ENCODE measurements at places on chromosomes 12 and 14. TPM values are rescaled to one million over a fixed set of nuclear protein-coding genes. Genes with fewer than 3 reads are reported as not detected.

DNA sequence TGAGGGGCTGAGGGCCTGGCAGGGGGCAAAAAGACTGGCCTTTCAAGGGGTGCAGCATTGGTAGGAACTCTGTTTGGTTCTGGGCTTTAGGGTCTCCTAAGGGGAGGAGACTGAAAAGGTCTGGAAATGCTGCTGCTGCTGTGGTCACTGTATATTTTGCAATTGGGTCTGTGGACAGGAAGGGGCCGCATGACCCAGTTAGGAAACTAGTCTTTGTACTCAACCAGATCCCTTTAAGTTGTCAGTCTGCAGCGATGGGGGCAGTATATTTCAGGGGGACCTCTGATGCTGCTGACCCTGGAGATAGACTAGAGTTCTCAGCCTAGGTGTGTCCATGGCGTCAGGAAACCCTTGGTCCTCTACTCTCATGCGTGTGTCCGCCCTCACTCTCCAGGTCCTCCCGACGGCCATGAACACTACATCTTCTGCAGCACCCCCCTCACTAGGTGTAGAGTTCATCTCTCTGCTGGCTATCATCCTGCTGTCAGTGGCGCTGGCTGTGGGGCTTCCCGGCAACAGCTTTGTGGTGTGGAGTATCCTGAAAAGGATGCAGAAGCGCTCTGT, 4.0 kb downstream of the LTB4R start:
- no peak for DNase-seq

- no peak for DNase-seq
Measured at GRCh38 chr12:121034616-121035305, 4.3 kb downstream of the OASL start.

DNA sequence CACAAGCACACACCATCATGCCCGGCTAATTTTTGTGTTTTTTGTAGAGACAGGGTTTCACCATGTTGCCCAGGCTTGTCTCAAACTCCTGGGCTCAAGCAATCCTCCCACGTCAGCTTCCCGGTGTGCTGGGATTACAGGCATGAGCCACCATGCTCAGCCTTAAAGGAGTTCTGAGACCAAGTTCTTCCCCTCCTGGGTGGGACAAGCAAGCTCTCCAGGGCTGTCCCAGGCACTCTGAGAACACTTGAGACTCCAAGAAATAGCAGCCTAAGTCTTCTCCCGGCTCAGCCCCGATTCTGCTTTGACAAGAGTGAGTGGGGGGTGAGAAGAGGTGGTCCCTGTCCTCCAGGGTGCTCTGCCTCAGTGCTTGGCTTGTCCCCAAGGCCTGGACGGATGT, 86.4 kb downstream of the STAB2 start:
- no peak for DNase-seq

GRCh38 chr12:132593521-132593920, 16.9 kb downstream of the LRCOL1 start:
- DNase-seq = no peak

DNA sequence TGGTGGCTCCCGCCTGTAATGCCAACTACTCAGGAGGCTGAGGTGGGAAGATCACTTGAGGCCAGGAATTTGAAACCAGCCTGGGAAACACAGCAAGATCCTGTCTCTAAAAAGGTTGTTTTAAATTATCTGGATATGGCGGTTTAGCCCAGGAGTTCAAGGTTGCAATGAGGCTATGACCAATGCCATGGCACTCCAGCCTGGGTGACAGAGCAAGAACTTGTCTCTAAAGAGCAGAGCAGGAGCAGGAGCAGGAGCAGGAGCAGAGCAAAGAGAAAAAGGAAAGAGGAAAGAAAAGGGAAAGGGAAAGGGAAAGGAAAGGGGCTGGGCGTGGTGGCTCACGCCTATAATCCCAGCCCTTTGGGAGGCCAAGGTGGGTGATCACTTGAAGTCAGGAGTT, 15.1 kb downstream of the DCP1B start:
- no peak for DNase-seq

DNA sequence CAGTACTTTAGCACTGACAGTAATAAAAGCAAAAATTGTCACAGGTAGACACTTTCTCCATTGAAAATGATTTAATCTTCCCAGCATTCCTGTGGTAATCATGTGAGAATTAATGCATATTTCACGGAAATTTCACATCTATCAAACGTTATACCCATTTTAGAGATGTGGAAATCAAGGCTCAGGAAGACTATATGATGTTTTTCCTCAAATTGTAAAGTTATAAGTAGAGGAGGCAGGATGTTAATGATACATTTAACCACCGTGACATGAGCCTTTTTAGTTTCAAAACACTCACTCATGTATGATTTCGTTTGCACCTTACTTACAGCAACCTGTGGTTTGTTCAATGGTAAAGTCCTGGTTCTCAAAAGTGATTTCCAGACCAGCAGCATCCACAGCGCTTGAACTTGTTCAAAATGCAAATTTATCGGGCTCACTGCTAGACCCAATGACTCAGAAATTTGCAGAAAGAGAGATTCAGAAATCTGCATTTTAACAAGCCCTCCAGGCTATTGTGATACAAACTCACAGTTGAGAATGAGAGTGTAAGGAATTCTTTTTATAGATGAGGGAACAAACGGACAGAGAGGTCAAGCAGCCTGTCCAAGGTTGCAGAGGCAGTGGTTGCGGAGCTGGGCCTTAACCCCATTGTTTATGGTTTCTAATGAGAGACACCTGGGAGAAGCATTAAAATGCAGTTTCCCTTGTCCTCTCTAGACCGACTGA, 654.8 kb upstream of the TBX3 start:
- DNase-seq = peak; percentile 73

DNA sequence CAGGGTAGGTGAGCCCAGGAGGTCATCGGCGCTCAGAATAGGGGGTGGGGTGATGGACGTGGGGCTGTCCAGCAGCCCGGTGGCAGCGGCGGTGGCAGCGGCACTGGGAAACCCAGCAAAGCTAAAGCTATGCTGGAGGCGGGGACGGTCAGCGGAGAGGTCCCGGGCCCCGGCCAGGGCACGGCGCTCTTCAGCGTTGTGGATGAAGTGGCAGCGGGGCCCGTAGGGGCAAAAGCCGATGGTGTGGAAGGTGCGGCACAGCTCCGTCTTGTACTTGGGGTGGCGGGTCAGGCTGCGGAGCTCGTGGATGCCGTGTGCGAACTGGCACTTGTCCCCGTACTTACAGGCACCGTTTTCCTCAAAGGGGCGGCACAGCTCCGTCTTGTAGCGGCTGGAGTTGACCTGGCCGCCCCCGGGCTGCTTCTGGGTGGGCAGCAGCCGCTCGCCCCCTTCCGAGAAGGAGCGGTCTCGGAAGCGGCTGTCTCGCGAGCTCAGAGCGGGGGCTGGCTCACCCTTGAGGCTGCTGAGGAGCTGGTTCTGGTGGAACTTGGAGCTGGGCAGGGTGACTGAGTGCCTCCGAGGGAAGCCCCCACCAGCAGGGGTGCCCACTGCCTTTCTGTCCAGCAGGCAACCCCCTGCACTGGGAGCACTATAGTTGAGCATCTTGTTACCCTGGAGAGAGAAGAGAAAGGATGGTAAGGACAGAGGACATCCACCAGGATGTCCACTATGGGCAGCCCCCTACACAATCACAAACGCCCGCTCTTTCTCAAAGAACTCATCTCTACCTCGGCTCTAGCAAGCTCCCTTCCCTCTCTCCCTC, 2.8 kb downstream of the ZFP36L1 start:
- DNase-seq = no peak

DNA sequence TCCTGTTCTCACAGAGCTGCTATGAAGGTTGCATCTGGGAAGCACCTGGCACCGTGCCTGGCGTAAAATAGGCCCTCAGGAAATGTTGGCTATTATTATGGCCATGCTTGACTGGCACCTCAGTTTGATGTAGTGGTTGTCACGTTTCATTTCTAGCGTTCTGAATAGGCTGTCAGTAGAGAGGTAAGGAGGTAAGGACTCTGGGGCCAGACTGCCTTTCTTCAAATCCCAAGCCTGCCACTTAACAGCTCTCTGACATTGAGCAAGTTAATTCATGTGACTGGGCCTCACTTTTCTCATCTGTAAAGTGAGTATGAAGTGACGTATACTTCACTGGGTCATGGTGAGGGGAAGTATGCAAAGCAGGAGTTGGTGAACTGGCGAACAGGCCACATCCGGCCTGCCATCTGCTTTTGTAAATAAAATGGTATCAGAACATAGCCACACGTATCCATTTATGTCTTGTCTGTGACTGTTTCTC, 196.2 kb downstream of the CACNA1C start:
- DNase-seq = no peak

- DNase-seq = no peak
Measured at GRCh38 chr14:67416810-67417209, 4.8 kb upstream of the PLEK2 start.

DNA sequence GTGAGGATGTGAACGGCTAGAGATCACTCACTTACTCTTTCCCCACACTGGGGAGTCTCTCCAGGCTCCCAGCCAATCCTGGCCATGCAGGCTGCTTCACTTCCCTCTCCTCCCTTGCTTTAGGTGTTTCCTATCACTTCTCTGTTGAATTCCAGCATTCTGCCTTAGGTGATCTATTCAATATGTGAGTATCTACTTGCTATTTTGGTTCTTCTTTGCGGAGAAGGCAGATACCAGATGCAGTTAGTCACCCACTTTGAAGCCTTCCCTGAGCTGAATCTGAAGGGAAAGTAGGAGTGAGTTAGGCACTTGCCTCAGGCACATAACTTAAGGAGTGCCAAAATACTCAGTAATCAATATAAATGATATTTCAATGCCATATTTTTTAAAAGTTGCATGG, 36.0 kb upstream of the FAR2 start:
- peak; percentile 25 for DNase-seq

- DNase-seq = no peak
Measured at GRCh38 chr12:501722-502447, 42.1 kb downstream of the B4GALNT3 start.

DNA sequence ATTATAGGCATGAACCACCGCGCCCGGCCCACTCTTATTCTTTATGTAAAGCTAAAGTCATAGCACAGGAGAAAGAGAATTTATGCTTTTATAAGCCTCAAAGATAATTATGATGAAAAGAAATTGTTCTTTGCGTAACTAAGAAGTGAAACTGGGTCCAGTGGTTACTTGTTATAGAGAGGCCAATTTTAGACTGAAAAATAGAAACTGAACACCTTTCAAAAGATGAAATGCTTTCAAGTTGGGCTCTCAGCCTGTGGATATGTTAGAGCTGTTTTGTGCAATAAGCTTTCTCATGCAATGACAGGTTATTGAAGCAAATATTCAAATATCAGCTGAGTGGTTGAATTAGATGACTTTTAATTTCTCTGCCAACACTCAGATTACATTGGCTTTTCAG, 7.9 kb downstream of the TMEM253 start:
- DNase-seq = no peak

DNA sequence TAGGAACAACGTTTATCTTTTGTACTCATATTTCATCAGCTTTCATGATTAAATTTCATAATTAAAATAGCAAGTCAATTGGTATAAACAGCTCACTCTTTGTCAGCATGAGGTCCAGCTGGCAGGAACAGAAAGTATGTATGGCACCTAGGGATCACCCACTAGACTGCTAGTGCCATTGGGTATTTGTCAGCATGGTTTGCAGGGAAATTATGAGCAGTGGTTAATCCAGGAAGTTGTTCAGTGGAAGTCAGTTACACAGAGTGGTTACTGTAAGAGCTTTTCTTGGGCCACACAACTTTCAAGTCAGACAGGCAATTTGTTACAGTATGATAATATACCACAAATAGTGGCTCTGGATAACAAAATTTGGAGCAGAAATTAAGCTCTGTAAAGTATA, 340.3 kb upstream of the RGS6 start:
- DNase-seq = no peak

GRCh38 chr14:101789222-101789621, 27.7 kb downstream of the PPP2R5C start:
- DNase-seq = no peak

GRCh38 chr14:57999471-57999870, 133.6 kb upstream of the SLC35F4 start:
- DNase-seq = no peak

GRCh38 chr12:20187456-20187855, 180.9 kb upstream of the PDE3A start:
- DNase-seq = no peak

GRCh38 chr14:25943329-25943728, 654.5 kb downstream of the NOVA1 start:
- no peak for DNase-seq

The CLEC14A gene
- polyA plus RNA-seq = 0.23 TPM

The EGLN3 gene
- polyA plus RNA-seq = 0.47 TPM

The SERPINA1 gene
- 0.40 TPM for polyA plus RNA-seq

The AICDA gene
- polyA plus RNA-seq = not detected

The DGKA gene
- 53.0 TPM for polyA plus RNA-seq
